ENCODE measurements at places on chromosomes 7 and 10.

GRCh38 chr7:13603661-13604060, 385.8 kb downstream of the ETV1 start:
- DNase-seq = no peak

- DNase-seq = no peak
These were observed 21.1 kb downstream of the FAM53B start for GRCh38 chr10:124722798-124723783.

DNA sequence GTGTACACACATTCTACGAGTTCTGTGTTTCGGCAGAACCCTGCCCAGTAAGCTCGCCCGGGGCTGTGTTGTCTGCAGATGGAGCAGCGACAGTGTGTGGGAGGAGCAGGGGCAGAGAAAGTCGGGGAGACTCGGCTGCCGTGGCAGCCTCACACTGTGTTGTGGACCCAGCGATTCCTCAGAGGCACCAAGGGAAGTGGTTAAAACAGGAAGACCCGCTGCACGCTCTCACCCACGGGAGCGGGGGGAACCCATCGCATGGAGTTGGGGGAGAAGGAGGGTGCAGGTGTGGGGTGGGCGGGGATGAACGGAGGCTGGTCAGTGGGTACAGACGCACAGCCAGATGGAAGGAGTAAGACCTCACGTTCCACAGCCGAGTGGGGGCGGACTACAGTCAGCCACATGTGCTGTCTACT, 250.2 kb downstream of the ELFN1 start:
- no peak for DNase-seq

GRCh38 chr7:28588602-28589001, 176.3 kb downstream of the CREB5 start:
- no peak for DNase-seq

GRCh38 chr7:30546596-30546995, 42.0 kb upstream of the GGCT start:
- no peak for DNase-seq

DNA sequence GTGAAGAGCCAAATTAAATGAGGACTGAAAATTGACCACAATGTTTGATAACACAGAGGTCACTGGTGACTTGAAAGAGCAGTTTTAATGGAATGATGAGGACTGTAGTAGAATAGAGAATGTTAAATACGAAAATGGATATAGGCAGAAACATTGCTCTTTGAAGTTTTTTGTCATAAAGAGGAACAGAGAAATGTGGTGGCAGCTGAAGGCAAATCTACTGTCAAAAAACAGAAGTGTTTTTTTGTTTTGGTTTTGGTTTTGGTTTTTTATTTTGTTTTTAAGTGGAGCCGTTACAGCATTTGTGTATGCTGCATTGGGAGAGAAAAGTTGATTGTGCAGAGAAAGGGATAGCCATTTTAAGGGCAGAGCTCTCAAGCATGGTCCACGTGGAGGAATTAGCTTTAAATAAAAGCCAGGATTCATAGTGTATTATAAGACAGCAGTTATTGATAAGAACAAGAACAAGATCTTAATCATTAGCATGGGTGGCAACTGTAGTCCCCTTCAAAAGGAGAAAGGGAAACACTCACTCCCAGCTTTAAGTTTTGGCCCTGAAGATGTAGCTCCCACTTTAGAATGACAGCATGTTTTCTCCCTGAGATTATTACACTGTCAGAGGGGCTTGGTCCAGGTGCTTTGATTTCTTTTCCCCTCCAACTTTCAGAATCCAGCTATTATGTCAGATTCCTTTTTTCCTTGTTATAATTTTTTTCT, 156.7 kb upstream of the BET1 start:
- DNase-seq = no peak

DNA sequence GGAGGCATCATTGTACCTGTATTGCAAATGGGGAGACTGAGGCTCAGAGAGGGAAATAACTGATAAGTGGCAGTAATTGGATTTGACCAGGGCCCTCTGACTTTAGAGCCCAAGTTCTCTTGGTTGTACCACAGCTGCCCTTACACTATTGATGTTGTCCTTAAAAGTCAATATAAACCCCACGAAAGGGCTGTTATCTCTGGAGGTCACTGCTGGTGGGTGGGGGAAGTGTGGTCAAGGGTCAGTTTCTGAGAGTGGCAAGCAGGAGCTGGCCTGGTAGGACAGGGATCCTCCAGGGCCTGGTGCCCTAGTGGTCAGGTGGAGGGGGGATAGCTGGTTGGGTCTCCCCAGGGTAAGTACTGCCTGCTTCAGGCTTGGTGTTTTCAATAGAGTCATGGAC, 44.2 kb upstream of the AQP1 start:
- DNase-seq = no peak

DNA sequence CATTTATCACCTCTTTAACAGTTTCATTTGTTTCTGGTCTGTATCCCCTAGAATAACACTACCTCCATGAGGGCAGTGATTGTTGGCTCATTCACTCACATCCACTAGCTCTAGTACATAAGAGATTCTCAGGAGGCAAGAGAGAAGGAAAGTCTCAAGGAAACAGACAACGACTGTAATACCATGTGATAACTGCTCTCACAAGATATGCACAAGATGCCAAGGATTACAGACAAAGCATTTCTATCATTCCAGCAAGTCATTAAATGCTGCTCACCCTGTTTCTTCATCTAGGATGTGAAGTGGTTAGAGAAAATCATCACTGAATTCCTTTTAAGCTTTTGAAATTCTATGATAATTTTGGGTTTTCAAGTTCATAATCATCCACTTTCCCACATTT, 115.3 kb downstream of the HIBADH start:
- DNase-seq = peak; percentile 42

- DNase-seq = no peak
These were observed 3.2 kb downstream of the MGMT start for GRCh38 chr10:129470103-129470851.

GRCh38 chr10:93461109-93461806, 20.9 kb downstream of the MYOF start:
- no peak for DNase-seq

- DNase-seq = no peak
These were observed 88.1 kb downstream of the XPNPEP1 start for GRCh38 chr10:109835257-109835656.

DNA sequence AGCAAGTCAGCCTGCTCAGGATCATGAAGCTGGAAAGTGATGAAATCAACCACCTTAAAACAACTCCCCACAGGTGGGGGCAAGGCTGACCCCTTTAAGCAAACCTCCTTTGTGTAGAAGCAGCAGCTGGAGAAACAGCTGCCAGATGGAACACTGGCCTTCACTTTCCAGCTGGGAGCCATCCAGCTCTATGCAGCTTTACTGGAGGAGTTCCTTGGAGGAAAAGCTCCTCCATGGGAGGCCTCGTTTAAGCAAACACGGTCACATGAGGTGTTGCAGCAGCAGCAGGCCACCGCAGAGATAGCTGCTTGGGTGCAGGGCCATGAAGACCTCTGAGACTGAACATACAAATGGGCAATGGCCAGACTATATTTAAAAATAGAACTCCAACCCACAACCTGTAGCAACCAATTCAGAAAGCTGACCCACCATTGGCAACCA, 13.0 kb upstream of the DLG5 start:
- peak; percentile 64 for DNase-seq

DNA sequence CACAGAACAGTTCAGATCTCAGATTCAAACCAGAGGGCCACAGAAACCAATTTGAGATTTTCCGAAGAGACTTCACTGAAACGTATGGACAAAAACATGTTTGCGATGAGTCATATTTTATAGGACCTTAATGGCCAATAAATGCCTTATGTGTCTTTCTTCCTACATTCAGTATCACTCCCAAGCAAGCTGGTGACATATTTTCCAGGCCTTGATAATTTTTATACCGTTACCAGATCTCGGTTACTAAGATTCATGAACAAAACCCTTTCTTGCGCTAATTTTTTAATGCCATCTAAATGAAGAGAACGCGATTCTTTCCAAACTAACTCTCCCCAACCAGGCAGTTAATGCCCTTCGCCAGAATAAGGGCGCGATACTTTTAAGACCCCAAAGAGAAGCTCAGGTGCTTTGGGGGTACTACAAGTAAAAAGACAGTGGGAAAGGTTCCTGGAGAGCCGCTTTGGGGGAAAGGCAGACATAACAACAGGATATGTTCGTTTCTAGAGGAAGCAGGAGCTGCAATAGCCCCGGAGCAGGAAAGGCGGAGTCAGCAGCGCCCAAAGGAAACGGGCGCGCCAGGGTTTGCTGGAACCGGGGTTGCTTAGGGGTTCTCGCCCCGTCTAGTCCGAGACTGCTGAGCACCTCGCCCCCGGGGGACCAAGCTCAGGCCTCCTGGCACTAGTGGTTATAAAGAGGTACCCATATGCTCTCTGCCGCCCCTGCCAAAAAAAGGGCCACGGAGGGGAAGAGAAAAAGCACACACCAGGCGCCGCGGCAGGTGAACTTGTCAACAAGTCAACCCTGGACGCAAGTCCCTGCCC, 884 bp downstream of the ICA1 start:
- DNase-seq = peak; percentile 3

All from fibroblast of skin of right quadriceps (primary cell).